SJSA1 (cell line): ENCODE measurements at places on chromosomes 3 and 15. TPM values are rescaled to one million over a fixed set of nuclear protein-coding genes. Genes with fewer than 3 reads are reported as not detected.
A peak's percentile ranks its signal among the peaks of the same experiment; 100 is the strongest.

Gene NR2E3
- not detected in 2 replicates for total RNA-seq

Gene TGM5
- total RNA-seq, result 0.24 TPM in 1 of 2 replicates, not detected in the other

Gene ULK3
- total RNA-seq, result 14.3 and 14.7 TPM in 2 replicates

Gene MEX3B
- total RNA-seq, result 18.4 and 20.4 TPM in 2 replicates

Gene IRAK2
- 2.8 and 4.7 TPM in 2 replicates for total RNA-seq

Gene CSTA
- total RNA-seq, result not detected in 2 replicates

Gene GREM1
- 8.7 and 12.8 TPM in 2 replicates for total RNA-seq

Gene WNT7A
- total RNA-seq, result not detected in 2 replicates

GRCh38 chr3:96915445-96915844, 101.1 kb downstream of the EPHA6 start:
- no peak for DNase-seq
- no peak overlapping the region for H3K27ac ChIP-seq
- H3K4me3 ChIP-seq, result no peak overlapping the region
- H3K4me1 ChIP-seq, result no peaks in the 10 kb centered on the region

DNA sequence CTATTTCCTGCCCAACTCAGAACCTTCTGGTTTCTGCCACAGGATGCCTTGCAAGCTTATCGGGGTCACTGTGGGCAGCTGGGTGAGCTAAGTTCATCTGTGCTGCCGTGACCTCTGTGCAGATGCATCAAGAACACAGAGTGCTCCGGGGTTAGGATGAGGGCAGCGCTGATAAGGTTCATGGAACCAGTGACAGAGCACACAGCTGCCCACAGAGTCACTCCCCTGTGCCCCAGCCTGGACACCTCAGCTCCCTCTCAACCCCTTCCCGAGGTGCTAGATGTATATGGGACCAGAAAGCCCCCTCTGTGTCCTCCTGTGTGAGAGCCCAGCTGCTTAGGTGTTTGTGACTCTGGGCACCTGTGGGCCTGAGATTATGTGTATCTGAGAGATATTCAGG, 15.8 kb upstream of the ALAS1 start:
- no peaks in the 10 kb centered on the region for H3K27me3 ChIP-seq
- no peak for DNase-seq
- no peak overlapping the region for H3K27ac ChIP-seq
- no peak overlapping the region for H3K4me3 ChIP-seq

- no peaks in the 10 kb centered on the region for H3K36me3 ChIP-seq
- H3K4me1 ChIP-seq, result peaks cover 8% of the 10 kb centered on the region
- H3K27ac ChIP-seq, result no peak overlapping the region
- no peaks in the 10 kb centered on the region for H3K27me3 ChIP-seq
- no peak overlapping the region for H3K4me3 ChIP-seq
Observed at GRCh38 chr3:24264748-24265158, 229.9 kb downstream of the THRB start.

DNA sequence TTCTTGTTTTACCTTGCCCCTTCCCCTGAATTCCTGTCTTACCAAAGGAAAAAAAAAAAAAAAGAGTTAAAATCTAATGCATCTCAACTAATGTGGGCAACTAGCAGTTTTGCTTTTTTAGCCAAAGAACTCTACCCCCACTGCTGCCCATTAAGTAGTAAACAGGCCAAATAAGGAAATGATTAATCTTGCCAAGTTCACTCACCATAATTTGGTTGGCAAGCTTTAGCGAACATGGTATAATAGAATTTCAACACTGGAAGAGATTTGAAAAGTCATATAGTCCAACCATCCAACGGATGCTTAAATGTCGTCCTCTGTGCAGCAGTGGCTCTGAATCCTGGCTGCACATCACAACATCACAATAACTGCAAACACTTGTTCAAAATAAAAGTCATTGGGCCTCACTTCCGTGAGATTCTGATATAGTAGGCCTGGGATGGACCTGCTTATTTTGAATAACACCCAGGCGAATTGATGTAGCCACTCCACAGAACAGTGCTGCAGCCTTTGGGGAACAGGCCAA, 142.0 kb upstream of the UBE2E1 start:
- H3K36me3 ChIP-seq, result no peaks in the 10 kb centered on the region
- no peak overlapping the region for H3K4me3 ChIP-seq

GRCh38 chr3:48410205-48411040, 19.5 kb downstream of the PLXNB1 start:
- H3K4me3 ChIP-seq, result no peak overlapping the region
- H3K27ac ChIP-seq, result no peak overlapping the region
- no peaks in the 10 kb centered on the region for H3K36me3 ChIP-seq
- no peaks in the 10 kb centered on the region for H3K27me3 ChIP-seq
- no peaks in the 10 kb centered on the region for H3K4me1 ChIP-seq

DNA sequence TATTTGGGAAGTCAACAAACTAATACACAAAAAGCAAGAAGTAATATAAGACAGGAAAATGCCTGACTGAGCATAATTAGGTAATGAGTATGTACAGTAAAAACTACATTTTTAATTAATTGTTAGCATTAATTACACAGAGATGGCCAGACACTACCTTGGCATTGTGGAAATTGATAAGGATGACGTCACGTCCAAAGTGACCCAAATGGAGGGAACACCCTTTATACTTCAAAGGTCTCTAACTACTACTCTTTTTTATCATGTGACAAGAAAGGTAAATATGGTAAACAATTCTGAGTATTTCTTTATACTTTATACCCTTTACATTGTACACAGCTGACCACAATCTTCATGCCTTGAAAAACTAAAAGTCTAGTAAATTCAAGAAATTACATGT, 22.4 kb upstream of the GUCA1C start:
- H3K4me1 ChIP-seq, result no peaks in the 10 kb centered on the region
- no peaks in the 10 kb centered on the region for H3K36me3 ChIP-seq
- DNase-seq, result no peak

DNA sequence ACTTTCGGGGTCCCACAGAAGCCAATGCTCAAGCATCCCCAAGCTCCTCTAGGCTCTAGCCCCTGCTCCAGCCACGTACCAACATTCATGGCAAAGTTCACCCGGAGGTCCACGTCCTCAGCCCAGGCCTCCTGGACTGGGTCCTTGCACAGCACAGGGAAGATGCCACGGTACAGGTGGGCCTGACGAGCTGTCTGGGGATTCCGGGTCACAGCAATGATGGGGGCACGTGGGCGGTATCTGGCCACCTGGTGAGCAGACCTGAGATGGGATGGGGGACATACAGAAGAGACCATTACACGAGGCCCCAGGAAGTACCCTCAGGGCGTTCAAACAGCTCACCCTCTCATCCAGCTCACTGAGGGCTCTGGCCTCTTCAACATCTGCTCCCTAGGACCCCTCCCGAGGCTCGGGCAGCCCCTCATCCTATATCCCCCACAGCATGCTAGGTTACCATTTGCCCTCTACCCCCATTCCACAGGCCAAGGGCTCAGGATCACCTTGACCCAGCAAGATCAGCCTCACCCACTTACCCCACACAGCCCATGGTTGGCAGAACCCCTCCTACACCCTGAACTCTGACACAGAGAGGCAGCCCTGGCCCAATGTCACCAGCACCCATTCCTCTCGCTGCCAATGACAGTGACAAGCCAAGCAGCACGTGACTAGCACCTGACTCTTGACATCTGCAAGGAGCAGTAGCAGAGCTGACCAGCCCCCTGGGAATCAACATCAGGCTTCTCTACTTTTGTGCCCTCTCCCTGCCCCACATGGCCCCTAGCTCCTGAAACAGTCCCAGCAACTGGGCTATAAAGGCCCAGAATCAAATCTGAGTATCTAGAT, 3.0 kb upstream of the GRAMD2A start:
- no peak overlapping the region for H3K27ac ChIP-seq
- H3K4me1 ChIP-seq, result peaks cover 10% of the 10 kb centered on the region
- peaks cover 79% of the 10 kb centered on the region for H3K36me3 ChIP-seq
- no peak for DNase-seq
- no peaks in the 10 kb centered on the region for H3K27me3 ChIP-seq

DNA sequence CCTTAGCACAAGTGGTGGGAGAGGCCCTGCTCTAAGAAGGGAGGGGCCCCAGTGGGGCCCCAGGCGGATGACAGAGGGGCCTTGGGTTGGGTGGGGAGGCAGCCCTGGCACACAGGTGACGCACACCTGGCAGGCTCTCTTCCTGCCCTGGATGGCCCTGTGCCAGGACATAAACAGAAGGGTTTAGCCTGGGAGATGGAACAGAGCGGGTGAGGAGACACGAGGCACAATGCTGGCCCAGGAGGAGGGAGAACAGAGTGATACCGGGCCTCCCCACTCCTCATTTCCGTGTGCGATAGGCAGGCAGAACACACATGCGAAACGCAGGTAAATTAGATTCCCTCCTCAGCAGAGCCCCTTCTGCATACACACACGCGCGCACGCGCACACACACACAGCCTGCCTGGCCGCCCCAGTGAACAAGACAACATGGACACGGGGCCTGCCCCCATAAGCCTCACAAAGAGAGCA, 39.8 kb downstream of the IDH2 start:
- H3K27ac ChIP-seq, result no peak overlapping the region
- H3K4me1 ChIP-seq, result no peaks in the 10 kb centered on the region
- no peaks in the 10 kb centered on the region for H3K36me3 ChIP-seq
- no peak overlapping the region for H3K4me3 ChIP-seq
- DNase-seq, result no peak

DNA sequence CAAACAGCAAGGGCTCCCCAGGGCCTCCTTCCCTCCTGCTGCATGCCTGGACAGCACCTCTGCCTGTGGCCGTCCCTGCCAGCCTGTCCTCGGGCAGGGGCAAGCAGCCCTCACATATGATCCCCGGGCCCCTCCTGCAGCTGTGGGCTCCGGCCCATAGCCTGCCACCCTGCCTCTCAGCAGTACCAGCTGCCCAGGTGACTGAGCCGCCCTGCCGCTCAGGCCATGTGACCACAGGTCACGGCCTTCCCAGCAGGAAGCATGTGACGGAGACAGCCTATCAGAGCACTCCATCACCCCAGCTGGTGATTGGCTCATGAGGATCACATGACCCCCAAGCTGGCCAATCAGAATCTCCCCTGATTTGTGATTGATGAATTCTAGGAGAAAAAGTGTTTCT, 23.9 kb downstream of the ALDH1L1 start:
- no peak overlapping the region for H3K4me3 ChIP-seq
- H3K27ac ChIP-seq, result no peak overlapping the region
- H3K36me3 ChIP-seq, result no peaks in the 10 kb centered on the region

GRCh38 chr3:125145751-125146475, 66.6 kb downstream of the SLC12A8 start:
- no peak overlapping the region for H3K4me3 ChIP-seq
- no peaks in the 10 kb centered on the region for H3K36me3 ChIP-seq
- no peaks in the 10 kb centered on the region for H3K27me3 ChIP-seq
- peaks cover 39% of the 10 kb centered on the region for H3K4me1 ChIP-seq
- no peak overlapping the region for H3K27ac ChIP-seq

DNA sequence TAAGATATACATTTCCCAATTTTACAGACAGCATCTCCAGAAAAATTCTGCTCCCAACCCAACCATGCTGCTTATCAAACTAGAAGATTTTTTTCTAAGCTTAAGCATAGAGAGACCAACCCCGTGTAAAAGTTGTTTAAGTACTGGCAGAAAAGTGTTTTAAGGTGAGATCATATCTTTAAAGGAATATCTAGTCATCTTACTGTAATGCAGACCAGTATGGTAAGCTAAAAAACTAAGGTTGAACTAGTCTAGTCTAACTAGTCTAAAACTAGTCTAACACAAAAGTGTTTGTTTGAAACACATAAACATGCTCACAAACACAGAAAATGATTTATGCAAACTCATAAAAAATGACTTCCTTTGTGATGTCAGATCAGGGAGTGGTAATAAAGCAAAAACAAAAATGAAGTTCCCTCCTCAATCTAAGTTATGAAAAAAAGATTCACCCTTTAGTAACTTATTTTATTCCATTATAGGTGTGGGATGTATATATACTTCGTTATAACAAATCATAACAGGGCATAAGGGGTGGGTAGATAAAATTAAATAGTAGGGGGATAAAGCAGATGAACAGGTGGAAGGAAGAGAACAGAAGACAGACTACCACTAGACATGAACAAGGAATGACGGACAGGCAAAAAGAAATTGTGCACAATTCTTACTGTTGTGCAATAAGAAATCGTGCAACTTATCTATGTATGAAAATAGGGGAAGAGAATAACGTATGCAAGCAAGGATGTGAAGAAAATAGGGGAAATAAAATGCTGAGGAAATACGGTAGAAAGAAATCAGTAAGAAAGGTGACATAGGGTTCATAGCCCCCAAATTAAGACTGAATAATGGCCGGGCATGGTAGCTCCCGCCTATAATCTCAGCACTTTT, 10.0 kb downstream of the MYO5A start:
- no peak for DNase-seq
- H3K4me1 ChIP-seq, result peaks cover 14% of the 10 kb centered on the region
- H3K27me3 ChIP-seq, result no peaks in the 10 kb centered on the region
- no peaks in the 10 kb centered on the region for H3K36me3 ChIP-seq
- H3K27ac ChIP-seq, result no peak overlapping the region

- DNase-seq, result no peak
- no peak overlapping the region for H3K27ac ChIP-seq
- no peaks in the 10 kb centered on the region for H3K36me3 ChIP-seq
- peaks cover 9% of the 10 kb centered on the region for H3K4me1 ChIP-seq
Observed at GRCh38 chr15:70246623-70247220, 149.0 kb upstream of the TLE3 start.

DNA sequence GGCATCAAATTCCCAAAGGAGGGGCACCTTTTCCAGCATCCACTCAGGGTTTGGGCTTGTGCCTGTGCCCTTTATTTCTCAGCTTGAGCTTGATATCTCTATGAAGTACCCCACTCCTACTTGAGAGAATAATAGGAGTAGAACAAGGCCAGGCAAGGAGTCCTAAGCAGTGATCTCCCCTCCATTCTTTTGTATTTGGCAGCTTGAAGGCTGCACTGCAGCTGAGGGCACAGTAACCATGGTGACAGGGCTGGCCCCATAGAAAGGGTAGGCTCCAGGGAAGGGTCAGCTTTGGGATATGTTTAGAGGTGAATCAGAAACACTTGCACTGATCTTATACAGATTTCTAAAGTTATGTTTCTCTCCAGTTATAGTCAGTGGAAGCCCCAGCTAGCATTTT, 145.4 kb upstream of the SLC24A5 start:
- H3K36me3 ChIP-seq, result no peaks in the 10 kb centered on the region
- no peak overlapping the region for H3K4me3 ChIP-seq

DNA sequence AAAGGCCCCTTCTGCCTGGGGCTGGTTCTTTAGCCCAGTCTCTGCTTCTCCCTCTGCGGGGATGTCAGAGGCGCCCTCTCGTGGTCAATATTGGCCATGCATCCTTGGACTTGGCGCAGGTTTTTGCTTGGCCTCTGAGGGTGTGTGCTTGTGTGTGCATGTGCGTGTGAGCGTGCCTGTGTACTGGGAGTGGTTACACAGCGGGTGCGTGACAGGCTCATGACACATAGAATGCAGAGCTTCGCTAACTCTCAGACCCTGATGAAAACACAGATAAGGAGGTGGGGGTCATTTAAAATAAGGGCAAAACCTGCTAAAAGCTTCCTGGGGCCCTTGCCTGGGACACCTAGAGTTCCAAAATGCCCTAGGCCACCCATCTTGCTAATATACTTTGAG, 160.9 kb downstream of the SMAD6 start:
- no peak overlapping the region for H3K4me3 ChIP-seq
- peaks cover 19% of the 10 kb centered on the region for H3K4me1 ChIP-seq
- peak overlapping the region; percentile 64 for H3K27ac ChIP-seq
- H3K36me3 ChIP-seq, result peaks cover 22% of the 10 kb centered on the region

- no peak for DNase-seq
- H3K27ac ChIP-seq, result no peak overlapping the region
- no peak overlapping the region for H3K4me3 ChIP-seq
- no peaks in the 10 kb centered on the region for H3K4me1 ChIP-seq
Observed at GRCh38 chr15:91627473-91628278, 225.8 kb upstream of the SLCO3A1 start.
